ENCODE measurements at places on chromosomes 2 and 18.

GRCh38 chr2:231927566-231927890, 1.3 kb upstream of the NPPC start:
- DNase-seq, result no peak

GRCh38 chr18:80046011-80046410, 11.8 kb downstream of the RBFA start:
- no peak for DNase-seq

DNA sequence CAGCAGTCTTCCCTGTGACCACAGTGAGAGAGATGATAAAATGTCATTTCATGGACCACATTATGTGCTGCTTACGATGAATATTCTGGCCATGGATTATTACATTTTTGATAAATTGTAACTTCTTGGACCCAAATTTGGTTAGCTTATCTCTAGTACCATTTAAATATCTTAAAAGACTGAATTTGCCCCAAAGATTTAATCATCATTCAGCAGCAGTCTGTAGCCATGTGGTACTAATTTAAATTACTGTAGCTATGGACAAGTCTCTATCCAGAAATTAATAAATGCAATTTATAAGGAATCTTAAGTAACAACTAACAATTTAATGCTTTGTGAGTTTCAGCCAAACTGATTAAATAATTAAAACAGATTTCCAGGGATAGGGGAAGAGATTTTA, 644.9 kb upstream of the FANCL start:
- no peak for DNase-seq

DNA sequence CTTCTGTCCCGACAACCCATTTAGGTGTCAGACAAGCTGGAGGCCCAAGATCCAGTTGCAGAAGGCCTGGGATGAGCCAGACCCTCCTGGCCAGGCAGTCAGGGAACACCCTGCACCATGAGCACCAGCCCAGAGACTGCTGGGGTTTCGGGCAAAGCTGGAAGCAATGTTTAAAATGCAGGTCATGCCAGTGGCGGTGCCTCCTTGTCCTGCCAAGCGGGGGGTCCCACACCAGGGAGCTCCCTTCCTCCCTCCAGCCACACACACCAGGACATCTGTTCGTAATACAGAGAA, 230.2 kb downstream of the ATAD2B start:
- no peak for DNase-seq

DNA sequence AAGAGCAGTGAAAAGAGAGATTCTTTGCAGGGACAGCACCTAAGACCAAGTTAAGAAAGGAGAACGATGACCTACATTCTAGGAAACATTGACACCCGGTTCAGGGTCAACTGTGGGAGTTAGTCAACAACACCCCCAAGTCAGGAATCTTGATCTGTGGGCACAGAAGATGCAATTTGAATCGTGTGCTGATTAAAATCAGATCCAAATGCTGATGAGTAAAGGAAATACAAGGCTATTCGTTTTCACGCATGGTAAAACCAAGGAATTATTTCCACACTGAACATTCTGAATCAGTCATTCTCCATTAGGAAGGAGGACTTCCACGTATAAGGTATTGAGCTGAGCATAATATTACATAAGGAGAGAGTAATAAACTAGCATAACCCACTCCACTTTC, 124.2 kb downstream of the COPS8 start:
- DNase-seq, result no peak

DNA sequence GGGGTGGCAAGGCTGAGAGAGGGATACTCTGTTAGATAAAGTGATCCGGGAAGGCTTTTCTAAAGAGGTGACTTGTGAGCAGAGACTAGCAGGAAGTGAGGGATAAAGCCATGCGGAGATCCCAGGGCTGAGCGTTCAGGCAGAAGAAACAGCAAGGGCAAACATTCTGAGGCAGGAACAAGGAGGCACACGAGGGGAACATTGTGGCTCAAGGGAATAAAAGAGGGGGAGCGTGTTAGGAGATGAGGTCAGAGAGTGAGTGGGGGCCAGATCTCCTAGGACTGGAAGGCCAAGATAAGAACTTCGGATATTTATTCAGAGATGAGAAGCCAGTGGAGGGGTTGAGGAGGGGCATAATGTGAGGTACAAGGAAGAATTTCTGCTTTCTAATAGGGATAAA, 67.1 kb downstream of the ACTR2 start:
- no peak for DNase-seq

GRCh38 chr18:72648079-72648478, 103.9 kb upstream of the CBLN2 start:
- no peak for DNase-seq

- DNase-seq, result no peak
Measured at GRCh38 chr2:174166261-174166660, 82.1 kb downstream of the OLA1 start.

DNA sequence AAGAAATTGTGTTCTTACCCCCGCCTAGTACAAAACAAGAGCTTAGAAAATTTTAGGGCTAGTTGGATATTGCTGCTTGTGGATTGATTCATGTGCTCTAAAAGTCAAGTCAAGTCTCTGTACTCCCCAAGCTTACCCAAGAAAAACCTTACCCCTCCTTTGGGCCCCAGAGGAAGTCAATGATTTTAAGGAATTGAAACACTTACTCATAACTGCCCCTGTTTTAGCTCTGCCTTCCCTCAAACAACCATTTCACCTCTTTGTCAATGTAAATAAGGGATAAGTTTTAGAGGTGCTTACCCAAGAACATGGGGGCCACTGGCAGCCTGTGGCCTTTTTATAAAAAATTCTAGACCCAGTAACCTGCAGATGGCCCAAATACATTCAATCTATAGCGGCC, 136.6 kb upstream of the RMP24 start:
- no peak for DNase-seq

GRCh38 chr2:164873210-164873908, 31.7 kb upstream of the COBLL1 start:
- no peak for DNase-seq

GRCh38 chr2:113890253-113891235, 655 bp downstream of the ACTR3 start:
- peak; percentile 58 for DNase-seq

DNA sequence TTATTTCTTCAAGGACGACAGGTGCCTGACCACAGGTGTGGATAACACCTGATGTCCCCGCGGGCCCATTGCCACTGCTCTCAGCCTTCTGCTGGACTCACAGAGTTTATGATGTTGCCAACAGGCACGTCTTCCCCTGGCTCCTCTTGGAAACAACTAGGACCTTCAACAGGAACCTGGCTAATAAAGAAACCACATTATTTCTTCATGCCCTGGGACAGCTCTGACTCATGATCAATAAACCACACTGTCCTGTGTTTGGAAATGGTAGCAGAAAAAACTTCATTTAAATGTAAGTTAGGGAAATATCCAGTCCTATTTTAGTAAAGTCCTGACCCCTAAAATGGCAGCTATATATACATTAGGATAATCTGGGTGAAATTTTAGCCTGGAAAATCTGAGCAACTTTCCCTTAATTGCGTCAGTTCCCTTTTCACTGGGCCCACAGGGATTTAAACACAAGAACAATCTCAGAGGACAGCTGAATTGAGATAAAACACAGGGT, 158.9 kb downstream of the VAPA start:
- no peak for DNase-seq

- DNase-seq, result no peak
Measured at GRCh38 chr18:7452331-7452730, 114.8 kb upstream of the PTPRM start.
